ENCODE measurements at places on chromosomes 4 and X. TPM values are rescaled to one million over a fixed set of nuclear protein-coding genes. Genes with fewer than 3 reads are reported as not detected.

HPSE gene
- total RNA-seq: 1.0 TPM

CXCL1 gene
- 2.1 TPM for total RNA-seq

PPARGC1A gene
- total RNA-seq: 112 TPM

MAGEB16 gene
- not detected for total RNA-seq

TLR2 gene
- 7.1 TPM for total RNA-seq

HAUS7 gene
- total RNA-seq: 20.7 TPM
